Stimulated activated CD8-positive, alpha-beta memory T cell treated with anti-CD3 and anti-CD28 coated beads, Interleukin-7, amount 100 ng/mL, for 48 hours (primary cell): ENCODE measurements at places on chromosomes 7 and 10.

DNA sequence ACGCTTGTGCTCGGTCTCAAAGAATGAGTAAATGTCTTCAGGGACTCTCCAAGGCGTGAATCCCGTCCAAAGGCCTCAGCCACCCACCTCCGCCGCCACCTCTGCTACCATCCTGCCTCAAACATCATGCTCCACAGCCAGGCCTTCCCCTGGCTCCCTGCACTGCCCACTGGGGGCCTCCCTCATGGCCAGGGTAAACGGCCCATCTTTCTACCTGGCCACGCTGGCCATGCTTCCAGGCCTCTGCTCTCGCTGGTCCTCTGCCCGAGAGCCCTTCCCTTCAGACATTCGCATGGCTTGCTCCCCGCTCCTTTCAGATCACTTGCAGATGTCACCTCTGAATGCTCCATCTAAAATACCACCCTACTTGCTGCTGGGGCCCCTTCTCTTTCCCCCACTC is 40.2 kb downstream of the ZNF783 start:
- DNase-seq: no peak

- DNase-seq: no peak
These were observed 6.3 kb upstream of the SLC13A4 start for GRCh38 chr7:135734343-135734689.

GRCh38 chr10:35304649-35305048 is 31.7 kb upstream of the CCNY start:
- no peak for DNase-seq

GRCh38 chr7:88132725-88133124 is 87.1 kb downstream of the SRI start:
- DNase-seq: no peak

GRCh38 chr10:774661-775244 is 85.3 kb upstream of the DIP2C start:
- DNase-seq: no peak

- no peak for DNase-seq
These were observed 98.6 kb upstream of the KCTD7 start for GRCh38 chr7:66529883-66530610.

- no peak for DNase-seq
These were observed 4.5 kb downstream of the GHRHR start for GRCh38 chr7:30968294-30968693.

DNA sequence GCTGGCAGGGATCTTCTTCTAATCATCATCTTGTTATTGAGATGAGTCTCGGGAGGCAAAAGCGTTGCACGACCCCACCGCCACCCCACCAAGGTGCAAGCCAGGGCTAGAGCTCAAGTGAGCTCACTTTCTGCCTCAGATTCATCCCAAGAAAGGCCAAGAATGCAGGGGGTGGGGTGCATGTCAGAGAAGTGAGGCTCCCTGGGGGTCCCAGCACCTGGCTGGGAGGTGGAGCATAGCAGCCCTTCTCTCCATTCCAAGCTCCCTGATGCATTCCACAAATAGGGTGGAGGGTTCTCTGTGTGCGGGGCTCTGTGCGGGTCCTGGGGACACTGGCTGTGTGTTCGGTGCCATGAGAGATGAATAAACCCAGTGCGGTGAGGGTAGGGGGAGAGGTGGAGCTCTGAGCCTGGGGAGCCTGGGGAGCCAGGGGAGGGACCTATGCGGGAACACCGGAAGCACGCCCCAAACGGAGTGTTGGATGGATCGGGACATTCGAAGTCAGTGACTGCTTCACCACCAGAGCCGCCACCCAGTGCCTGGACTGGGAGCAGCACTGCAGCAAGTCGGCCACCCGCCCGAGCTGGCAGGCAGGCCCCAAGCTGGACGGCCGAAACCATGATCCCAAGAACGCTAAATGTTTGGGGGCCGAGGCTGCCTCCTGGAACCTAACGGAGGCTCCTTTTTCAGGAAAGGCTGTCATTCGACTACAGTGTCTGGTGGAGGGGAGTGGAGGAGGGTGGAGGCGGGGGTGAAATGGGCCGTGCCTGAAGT is 17.9 kb upstream of the HMX3 start:
- DNase-seq: no peak

DNA sequence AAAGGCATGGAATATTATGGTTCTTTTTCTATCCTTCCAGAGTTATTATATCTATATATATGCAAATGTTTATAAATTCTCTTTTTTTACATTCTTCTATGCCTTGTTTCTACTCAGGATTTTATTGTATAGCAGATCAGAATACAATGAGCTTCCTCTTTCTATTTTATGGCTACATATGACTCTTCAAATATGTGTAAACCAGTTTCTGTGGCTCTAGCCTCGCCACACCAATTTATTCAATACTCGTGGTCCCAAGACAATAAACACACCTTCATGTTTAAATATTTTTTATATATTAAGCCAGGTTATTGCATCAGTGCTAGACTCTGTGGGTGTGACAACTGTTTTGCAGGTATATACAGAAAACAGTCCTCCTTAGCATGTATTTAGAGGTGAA is 237.5 kb upstream of the MKLN1 start:
- no peak for DNase-seq

- DNase-seq: no peak
These were observed 38.1 kb downstream of the RASGEF1A start for GRCh38 chr10:43228783-43229207.

DNA sequence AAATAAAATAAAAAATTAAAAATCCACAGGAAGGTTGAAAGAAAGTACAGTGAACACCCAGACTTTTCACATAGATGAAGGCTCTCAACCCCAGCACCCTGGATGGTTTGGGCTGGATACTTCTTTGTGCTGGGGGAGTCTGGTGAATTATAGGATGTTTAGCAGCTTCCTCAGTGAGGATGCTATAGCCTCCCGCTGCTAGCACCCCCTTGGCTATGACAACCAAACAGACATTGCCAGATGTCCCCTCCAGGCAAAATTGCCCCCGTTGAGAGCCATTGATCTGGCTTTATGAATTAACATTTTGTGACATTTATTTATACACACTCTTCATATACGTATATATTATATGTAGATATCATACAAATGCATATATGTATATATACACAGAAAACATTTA is 21.6 kb downstream of the SMKR1 start:
- DNase-seq: no peak

DNA sequence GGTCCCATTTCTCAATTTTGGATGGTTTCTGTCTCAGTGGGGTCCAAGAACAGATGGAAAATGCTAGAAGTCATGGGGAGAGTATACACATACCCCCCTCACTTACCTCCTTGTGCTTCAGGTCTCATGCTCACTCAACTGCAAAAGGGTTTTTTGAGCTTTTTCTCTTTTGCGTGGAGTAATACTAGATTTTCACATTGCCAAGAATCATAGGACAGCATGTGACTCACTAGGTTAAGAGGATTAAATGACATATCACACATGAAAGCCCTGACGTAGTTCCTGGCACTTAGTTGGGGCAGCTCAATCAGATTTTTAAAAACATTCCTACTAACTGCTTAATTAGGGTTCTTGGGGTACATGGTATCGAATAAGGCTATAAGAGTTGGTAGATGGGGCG is 4.5 kb downstream of the PI4K2A start:
- DNase-seq: no peak

DNA sequence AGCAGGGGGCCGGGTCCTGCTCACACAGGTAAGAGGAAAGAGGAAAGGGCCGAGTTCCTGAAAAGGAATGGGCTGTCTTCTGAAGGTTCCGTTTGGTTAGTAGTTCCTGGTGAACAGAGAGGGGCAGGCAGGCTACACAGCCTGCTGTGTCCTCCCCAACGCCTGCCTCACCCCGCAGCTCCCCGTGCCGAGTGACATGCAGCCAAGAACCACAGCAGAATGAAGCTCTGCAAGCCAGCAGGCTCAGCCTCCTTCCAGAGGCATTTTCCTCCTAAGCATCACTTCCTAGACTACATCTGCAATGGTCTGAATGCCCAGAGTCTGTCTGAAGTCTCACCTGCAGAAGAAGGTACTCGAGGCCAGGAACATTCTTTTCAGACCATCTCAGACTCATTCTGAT is 202.4 kb upstream of the TCERG1L start:
- DNase-seq: no peak

DNA sequence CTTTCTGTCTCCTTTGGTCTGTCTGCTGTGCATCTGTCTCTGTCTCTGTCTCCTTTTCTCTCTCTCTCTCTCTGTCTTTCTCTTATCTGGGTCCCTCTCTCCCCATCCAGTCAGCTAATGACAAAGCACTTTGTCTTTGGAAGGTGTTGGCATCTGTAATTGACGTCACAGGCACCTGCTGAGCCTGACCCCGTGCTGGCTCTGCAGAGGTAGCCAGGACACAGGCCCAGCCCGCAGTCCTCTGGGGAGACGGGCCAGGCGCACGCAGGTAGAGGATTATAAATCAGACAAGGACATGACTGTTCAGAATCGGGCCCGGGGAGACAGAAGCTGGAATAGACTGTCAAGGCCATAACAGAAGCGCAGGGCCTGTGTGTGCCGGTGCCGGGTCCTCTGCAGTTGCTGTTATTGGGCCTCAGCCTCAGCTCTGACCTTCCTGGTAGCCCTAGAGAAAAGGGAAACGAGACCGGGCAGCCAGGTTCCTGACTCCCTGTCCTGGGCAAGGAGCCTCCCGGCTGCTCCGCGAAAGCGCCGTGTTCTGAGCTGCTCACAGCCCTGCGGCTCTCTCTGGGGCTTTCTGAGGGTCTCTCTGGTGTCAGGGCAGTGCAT is 10.7 kb upstream of the PSMG3 start:
- no peak for DNase-seq

DNA sequence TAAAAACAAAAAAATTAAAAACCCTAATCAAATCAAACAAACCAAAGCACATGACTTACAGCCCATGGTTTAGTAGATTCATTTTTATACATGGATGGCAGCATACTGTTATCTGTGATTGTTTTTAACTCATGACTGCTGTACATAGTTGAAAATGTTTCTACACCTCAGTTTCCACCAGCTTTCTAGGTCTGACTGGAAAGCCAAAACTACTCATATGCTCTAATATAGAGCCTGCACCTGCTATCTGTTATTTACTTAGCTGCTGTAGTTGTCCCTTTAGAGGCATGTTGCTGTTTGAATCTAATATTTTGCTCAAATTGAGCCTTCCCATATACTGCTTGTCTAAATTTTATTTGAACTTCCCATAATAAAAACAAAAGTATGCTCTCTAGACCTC is 289.9 kb upstream of the LRRN3 start:
- no peak for DNase-seq

DNA sequence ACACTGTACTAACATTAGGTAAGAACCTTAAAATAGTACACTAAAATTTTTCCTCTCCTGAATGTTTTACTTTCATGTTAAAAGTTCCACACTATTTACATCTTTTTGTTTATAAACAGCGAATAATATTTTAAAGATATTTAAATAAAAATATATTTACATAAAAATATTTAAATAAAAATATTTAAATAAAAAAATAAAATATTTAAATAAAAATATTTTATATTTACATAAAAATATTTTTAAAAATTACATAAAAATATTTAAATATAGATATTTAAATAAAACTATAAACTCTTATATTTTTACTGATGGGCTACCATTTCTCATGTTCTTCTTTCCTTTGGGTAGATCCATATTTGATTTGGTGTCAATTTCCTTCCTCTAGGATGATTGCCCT is 619.0 kb downstream of the ANKRD7 start:
- DNase-seq: no peak

GRCh38 chr7:94325122-94325475 is 69.6 kb upstream of the COL1A2 start:
- DNase-seq: no peak

GRCh38 chr7:11956991-11957390 is 125.0 kb upstream of the THSD7A start:
- DNase-seq: no peak

DNA sequence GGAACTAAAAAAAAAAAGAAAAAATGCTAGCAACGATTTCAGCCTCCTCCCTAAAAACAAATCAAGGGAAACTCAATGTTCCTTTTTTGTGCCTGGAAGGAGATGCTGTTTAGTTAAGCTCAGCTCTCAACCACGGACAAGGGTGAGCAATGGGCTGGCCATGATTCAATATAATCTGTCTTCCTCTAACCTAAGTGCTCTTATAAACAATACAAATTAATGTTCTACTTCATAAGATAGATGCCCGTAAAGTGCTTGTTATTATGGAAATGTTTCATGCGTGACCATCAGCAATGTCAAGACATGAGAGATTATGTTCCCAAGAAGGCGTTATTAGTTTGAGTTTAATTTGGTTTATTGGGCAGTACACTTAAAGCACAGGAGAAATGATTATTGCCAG is 320.3 kb downstream of the SFMBT2 start:
- no peak for DNase-seq

- DNase-seq: no peak
These were observed 49.9 kb downstream of the ARMC3 start for GRCh38 chr10:22977751-22978150.

DNA sequence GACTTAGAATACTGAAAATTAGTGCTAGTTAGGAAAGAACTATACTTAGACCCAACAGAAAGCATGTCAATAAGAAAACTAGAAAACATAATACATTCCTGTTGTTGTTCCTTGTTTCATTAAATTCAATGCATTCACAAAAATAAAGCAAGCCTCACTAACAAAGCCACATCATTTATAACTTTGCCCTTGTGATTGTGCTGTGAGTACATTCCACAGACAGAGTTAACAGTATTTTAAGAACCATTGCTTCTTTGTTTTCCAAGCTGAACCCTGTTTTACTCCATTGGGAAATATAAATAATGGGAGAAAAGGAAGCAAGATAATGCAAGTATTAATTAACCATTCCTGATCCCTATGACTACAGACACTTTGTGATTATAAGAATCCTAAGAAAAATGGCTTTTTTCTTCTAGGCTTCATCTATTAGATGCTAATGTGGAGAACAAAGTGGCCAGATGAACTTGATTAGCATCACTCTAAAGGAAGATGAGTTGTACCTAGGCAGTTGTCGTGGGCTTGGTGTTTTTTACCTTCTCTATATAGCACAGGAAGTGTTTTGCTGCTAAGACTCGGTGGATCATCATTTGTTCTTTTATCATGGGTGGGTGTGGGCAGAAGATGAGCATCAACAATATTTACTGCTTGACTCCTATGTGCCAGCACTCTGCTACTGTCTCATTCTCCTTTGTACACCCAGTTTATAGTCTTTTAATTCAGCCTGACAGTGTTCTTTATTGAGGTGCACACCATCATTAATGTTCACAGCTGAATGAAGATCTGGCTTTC is 34.2 kb upstream of the ZNRF2 start:
- DNase-seq: no peak

GRCh38 chr10:5442990-5443370 is 30.6 kb downstream of the NET1 start:
- DNase-seq: no peak

DNA sequence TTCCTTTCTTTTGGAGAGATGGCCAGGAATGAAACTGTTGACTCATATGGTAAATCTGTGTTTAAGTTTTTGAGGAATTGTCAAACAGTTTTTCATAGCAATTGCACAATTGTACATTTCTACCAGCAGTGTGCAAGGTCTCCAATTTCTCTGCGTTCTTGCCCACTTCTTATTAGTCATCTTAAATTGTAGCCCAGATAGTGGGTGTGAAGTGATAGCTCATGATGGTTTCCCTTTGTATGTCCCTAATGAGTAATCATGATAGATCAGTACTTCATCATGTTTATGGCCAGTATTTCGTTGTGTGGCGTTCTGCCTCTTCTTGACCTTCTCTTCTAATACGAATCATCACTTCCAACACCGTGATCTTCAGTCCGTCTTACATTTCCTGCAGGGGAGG is 136.3 kb downstream of the DOCK1 start:
- no peak for DNase-seq

- no peak for DNase-seq
These were observed 277.4 kb upstream of the KLF14 start for GRCh38 chr7:131011432-131011742.
